ENCODE measurements at places on chromosomes 4 and X.

DNA sequence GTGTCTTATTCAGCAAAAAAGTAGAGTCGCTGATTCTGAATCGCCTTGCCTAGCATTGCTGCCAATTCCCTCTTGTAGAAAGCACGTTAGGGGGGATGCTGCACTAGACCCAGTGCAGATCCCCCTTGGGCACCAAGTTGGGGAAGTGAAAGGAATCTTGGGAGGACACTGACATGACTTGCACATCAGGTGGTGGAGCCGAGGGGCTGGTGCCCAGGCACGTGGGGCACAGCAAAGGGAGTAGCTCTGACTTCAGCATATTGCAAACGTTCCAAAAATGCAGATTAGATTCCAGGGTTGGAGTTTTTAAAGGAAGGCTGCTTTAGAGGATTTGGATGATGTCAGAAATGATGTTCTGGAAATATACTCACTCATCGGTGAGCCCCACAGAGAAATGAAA lies 47.4 kb upstream of the GPM6B start:
- no peak for DNase-seq

- DNase-seq, result no peak
Observed at GRCh38 chrX:34562006-34562405, 95.1 kb downstream of the TMEM47 start.

- no peak for DNase-seq
Observed at GRCh38 chr4:21697583-21697982, 251.0 kb downstream of the KCNIP4 start.

DNA sequence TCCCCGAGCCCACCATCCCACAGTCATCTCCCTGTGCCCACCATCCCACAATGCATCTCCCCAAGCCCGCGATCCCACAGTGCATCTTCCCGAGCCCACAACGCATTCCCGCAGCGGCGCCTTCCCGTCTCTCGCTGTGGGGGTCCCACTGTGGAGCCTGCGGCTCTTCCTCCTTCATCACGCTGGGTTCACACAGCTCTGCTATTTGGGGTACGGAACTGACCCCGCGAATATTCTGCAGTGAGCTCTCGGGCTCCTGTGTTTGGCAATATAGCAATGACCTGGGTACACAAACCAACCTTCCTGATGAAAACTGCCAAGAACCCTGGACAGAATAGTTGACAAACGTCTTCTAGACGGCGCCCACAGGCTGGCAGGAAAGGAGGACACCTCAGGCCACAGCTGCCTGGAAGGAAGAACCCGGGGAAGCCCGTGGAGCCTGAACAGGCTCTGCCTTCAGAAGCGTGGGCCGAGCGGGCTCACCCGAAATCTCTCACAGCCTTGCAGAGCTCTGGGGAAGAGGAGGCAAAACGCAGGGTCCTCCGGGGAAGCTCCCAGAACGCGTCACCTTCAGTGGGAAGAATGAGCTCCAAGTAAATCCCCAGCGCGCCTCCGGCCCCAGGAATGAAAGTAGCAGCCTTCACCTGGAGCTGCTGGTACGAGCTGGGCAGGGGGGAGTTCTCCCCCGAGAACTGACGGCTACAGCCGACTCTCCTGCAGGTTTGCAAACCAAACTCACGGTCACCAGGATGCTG lies 22.9 kb downstream of the PPP2R3B start:
- DNase-seq, result no peak

GRCh38 chrX:111779582-111779981 lies 96.4 kb upstream of the TRPC5OS start:
- no peak for DNase-seq

DNA sequence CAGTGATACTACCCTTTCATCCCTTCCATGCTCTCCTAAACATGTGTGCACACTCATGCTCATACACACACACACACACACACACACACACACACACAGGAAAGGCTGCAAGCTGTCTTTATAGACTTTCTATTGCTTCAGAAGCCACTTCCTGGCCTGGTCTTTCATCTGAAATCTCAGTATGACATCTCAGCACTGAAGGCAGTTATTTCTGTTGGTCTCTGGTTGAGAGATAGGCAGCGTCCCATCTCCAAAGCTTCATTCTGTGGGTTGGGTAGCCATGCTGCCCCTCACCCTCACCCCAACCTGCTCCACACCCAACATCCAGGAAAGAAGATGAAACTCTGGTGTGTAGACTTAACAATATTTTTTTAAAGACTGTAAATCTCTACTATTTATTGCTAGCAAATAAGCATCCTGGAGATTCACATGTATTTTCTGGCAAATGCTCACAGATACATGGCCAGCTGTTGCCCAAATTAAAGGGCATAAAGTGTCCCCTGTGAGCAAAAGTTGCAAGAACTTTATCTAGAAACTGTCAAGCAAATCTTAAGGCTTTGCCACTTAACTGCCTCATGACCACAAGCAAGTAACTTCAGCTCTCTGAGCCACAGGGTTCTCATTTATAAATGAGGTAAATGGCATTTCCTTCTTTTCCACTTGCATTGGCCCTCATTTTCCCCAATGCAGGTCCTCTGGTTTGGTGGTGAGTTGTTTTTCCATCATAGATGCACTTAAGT lies 189.8 kb upstream of the AFF2 start:
- DNase-seq, result peak; percentile 77

GRCh38 chr4:73236151-73236550 lies 22.4 kb downstream of the ANKRD17 start:
- no peak for DNase-seq

GRCh38 chr4:124953486-124953885 lies 241.0 kb upstream of the ANKRD50 start:
- no peak for DNase-seq

GRCh38 chr4:69823048-69823447 lies 36.9 kb downstream of the SULT1E1 start:
- no peak for DNase-seq

GRCh38 chrX:121109986-121110385 lies 62.6 kb downstream of the GLUD2 start:
- DNase-seq, result no peak

- DNase-seq, result no peak
Observed at GRCh38 chrX:130001893-130002292, 19.5 kb downstream of the BCORL1 start.

DNA sequence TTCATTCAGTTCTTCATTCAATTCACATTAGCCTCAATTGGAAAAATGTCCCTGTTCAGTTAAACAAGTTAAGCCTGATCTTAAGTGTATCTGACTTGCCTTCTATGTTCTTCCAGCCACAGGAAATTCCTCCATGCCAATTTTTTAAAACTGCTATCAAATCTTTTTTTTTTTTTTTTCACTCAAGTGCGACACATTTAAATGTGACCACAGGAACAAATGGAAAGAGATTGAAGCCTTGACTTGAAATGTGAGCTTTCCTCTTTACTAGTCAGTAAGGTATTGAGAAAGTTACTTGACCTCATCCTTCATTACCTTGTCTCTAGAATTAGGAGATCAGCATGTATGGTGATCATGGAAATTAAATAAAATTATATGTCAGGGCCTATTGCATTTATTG lies 165.1 kb downstream of the SLIT2 start:
- DNase-seq, result no peak

GRCh38 chr4:34771632-34772031 lies 1472.7 kb downstream of the ARAP2 start:
- no peak for DNase-seq

- no peak for DNase-seq
Observed at GRCh38 chr4:31107362-31107761, 387.2 kb downstream of the PCDH7 start.

DNA sequence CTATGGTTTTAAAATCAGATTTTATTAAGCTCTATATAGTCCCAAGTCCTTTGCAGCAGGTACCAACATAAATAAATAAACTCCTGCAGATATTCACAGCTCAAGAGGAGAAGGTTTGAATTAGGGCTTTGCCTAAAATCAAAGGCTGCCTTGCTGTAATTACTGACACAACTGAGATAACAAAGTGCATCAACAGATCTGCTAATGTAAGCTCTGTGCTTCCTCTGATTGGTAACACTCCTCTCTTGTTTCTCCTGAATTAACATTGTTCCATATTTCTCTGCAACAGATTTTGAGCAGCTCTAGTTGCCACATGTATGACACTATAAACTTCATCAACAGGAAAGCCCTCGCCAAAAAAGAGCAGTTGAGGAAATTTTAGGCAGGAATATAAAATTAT lies 193.6 kb downstream of the SLC39A8 start:
- DNase-seq, result no peak

- DNase-seq, result no peak
Observed at GRCh38 chr4:80515496-80515895, 180.0 kb downstream of the CFAP299 start.

DNA sequence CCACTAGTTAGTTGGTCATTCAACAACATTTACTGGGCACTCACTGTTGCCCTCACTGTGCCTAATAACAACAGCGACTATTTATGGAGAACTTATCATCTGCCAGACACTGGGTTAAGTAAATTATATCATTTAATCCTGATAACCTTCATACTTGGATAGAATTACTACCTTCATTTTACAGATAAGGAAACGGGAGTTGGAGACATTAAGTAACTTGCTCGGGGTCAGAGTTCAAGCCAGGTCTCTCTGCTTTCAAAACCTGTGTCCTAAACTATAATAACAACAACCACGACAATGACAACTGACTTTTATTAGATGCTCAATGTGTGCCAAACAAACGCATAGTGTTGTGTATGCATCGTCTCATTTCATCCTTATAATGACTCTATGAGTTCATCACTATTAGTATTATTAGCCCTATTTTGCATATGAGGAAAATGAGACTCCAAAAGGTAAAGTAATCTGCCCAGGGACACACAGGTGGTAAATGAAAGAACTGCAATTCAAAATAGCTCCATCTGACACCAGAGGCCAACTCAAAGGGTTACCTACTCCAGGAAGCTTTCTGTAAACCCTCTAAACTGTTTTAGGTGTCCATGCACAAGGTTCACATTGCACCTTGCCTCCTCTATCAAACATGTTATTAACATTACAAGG lies 98.4 kb upstream of the ACSL4 start:
- DNase-seq, result no peak

DNA sequence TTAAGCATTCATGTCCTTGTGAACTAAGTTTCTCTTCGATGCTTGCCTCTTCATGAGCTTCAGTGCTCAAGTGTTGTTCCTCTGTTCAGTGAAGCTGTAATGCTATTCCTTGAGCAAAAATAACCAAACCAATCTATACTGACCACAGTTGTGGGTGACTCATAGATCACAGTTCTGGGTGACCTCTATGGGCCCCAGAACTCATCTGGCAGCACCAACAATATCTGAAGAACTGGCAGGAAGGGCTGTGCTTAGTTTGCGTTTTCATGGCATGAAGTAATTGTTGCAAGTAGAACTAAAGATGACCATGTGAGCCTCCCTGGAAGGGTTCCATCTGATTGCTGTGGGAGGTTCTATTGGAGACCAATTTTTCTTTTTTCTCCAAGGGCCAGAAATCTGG lies 106.2 kb downstream of the CCNG2 start:
- no peak for DNase-seq

GRCh38 chr4:37737466-37737865 lies 51.3 kb upstream of the RELL1 start:
- DNase-seq, result no peak

DNA sequence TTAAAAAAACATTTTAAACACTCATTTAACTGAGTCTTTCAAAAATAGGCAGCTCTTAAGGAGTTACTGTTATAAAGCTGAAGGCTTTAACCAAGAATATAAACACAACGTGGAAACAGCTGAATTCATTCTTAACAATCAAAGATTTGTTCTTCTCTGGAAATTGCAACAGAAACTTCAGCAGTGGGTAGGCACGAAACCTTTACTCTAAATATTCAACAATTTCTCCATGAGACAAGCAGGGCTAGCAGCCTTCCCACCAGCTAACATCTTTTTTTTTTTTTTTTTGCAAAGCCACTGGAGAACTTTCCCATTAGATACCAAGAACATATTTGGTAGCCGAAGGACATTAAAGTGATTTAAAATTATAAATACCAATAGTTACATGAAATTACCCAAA lies 78.2 kb upstream of the PRSS48 start:
- no peak for DNase-seq

DNA sequence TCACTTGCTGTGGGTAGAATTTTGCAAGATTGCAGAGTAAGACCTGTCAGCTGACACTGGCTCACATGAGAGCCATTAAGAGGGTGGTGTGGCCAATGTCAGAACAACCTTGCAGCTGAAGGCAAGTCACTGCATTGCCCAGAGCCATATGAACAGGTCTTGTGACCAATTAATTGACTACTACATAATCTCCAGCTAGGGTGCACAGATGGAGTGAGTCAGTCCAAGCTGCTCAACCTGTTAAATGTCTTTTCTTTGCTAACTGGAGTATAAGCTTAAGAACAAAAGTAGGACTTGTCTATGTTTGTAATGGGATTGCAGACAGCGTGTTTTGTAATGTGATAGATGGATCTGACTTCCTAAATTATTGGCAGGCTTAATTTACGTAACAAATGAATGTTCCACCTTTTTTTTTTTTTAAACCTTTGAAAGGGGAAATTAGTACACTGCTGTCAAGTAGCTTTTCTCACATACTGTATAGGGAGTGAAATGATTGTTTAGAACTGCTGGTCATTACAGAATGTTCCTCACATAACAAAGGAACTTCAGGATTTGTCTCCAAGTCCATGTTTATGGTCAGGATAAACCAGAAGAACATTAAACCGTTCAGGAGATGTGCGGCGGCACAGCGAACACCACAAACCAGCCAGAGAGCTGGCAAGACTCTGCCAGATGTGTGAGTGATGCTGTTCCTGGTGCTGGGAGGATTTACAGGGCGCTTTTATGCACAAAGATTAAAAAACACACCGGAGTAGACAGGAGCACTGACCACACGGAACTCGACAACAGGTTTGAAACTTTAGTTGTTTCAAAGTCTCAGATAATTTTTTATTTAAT lies 37.0 kb downstream of the FNIP2 start:
- DNase-seq, result no peak

GRCh38 chrX:8018934-8019333 lies 91.7 kb upstream of the PNPLA4 start:
- no peak for DNase-seq

GRCh38 chr4:89324671-89325070 lies 17.1 kb upstream of the GPRIN3 start:
- DNase-seq, result no peak

GRCh38 chrX:13008189-13008533 lies 33.3 kb downstream of the TMSB4X start:
- no peak for DNase-seq

GRCh38 chrX:53256446-53257041 lies 24.8 kb downstream of the IQSEC2 start:
- no peak for DNase-seq

DNA sequence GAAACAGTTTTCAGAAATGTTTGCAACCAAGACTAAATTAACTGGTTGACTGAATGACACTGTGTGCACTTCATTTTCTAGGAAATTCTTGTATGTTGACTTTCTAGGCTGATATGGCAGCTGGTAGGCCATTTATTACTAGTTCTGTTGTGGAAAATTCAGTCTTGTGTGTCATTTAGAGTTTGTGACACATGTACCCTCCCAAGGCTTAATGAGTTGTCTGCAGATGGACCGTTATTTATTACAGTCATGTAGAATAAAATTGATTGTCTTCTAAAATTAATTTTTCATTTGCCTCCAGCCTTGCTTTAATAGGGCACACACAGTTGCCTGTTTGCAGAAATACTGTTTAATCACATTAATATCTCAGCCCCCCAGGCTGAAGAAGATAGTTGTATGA lies 30.7 kb downstream of the DACH2 start:
- DNase-seq, result no peak

- no peak for DNase-seq
Observed at GRCh38 chr4:182307746-182308145, 64.5 kb downstream of the TENM3 start.
